ENCODE measurements at places on chromosomes 1 and 21.

GRCh38 chr1:110341146-110341871, 2.1 kb downstream of the RBM15 start:
- DNase-seq: no peak

DNA sequence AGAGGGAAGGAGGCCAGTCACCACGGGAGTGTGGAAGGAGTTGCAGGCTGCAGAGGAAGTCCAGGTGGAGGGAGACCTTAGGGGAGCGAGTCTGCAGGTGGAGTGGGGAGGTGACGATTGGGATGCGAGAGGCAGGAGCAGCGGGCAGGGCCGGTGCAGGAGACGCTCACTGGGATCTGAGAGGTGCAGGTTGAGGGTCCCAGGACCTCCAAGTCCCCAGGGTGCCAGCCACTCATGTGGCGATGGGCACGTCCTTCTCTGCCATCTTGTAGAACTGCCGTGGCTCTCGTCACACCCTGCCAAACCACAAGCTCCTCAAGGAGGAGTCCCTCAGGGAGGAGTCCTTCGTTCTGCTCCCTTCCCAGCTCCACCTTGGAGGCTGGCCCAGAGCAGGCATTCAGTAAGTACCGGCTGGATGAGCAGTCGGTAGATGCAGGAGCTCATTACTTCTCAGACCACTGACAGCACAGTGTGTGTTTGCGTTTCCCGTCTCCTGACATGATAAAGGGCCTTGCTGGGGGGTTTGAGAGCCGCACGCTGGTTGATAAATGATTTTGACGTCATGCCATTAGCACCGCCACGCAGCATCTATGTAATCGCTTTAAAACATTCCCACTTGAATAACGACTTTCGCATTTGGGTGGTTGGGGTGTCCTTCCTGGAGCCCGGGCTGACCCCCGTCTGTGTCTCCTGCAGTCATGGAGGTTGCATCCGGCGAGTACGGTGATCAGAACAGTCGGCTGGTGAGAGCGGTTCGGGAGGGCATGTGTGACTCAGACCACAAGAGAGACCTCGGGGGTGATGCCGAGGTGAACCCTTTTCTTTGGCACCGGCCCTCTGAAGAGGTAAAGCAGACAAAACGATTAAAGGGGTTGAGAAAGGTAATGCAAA, 27.8 kb downstream of the TFF3 start:
- no peak for DNase-seq

GRCh38 chr21:41921021-41921420, 32.8 kb downstream of the C2CD2 start:
- no peak for DNase-seq

- DNase-seq: peak; percentile 95
These were observed 8.4 kb downstream of the CFAP45 start for GRCh38 chr1:159891275-159892157.

GRCh38 chr1:8524627-8525157, 206.8 kb downstream of the SLC45A1 start:
- DNase-seq: peak; percentile 47

DNA sequence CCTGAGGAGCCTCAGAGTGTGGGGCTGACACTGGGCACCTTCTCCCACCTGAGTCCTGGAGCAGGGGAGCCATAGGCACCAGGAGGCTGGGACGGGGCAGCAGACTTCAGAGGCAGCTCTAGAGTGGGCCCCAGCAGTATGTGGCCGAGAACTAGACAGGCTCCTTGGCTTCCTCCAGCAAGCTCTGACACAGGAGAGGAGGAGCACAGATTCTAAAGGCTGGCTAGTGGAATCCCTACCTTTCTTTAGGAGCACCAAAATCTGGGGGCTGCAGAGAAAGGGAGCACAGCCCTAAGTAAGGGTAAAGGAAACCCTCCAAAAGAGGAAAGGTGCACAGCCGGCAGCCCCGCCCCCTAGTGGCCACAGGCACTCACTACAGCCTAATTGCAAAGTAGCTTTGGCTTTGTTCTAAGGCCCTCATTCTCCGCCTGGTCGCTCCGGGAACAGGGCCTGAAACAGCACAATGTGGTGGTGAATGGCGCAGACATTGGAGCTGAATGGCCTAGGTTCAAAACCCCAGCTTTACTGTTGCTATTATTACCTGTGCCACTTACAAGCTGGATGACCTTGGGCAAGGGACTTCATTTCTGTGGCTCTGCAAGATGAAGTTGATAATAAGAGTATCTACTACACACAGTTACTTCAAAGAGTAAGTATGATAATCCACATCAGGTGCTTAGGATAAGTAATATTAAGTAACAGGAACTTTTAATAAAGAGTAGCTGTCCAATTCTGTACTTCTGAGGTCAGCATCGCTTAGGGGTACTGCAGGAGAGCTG, 8.8 kb upstream of the GUCA2A start:
- peak; percentile 69 for DNase-seq

All from adipocyte (in vitro differentiated cells).